ENCODE measurements at places on chromosomes 4 and X.

DNA sequence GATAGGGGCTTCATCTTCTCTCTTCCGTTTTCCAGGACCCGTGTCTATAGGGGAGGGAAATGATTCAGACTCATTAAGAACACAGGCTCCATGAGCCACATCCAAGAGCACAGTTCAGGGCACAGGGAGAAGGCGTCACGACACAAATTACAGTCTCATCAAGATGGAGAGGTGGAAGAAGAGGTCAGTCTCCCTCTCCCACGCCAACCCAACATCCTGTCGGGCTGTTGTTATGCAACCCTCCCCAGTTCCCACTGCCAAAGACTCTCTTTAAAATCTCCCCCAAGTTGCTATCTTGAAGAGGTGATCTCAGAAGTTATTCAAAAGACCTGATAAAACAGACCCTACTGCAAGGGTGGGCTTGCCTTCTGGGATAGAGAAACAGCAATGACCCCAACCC, 12.6 kb downstream of the ZMYM3 start:
- H3K4me3 ChIP-seq: no peak overlapping the region
- DNase-seq: no peak

DNA sequence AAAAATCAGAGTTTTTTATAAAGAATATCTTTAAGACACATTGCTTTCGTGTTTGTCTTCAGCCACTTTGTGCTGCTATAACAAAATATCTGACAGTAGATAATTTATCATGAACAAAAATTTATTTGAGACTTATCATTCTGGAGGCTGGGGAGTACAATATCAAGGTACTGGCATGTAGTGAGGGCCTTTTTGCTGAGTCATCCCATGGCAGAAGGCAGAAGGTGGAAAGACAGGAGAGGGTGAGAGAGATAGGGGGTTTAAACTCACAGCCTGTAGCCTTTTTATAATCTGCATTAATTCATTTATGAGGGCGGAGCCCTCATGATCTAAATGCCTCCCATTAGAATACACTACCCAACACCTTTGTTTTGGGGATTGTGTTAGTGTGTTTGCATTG, 431.2 kb upstream of the FAM47C start:
- no peak overlapping the region for H3K27ac ChIP-seq
- no peaks in the 10 kb centered on the region for H3K4me1 ChIP-seq
- H3K27me3 ChIP-seq: no peaks in the 10 kb centered on the region
- no peak overlapping the region for H3K4me3 ChIP-seq

DNA sequence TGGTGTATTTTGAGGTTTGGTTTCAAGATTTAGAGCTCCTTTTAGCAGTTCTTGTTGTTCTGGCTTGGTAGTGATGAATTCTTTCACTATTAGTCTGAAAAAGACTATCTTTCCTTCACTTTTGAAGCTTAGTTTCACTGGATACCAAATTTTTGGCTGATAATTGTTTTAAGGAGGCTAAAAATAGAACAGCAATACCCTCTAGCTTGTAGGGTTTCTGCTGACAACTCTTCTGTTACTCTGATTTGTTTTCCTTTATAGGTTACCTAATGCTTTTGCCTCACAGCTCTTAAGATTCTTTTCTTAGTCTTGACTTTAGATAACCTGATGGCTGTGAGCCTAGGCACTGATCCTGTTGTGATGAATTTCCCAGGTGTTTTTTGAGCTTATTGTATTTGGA, 33.6 kb upstream of the HEPH start:
- H3K36me3 ChIP-seq: no peaks in the 10 kb centered on the region
- H3K27ac ChIP-seq: no peak overlapping the region
- H3K27me3 ChIP-seq: no peaks in the 10 kb centered on the region
- no peak for DNase-seq
- H3K4me1 ChIP-seq: no peaks in the 10 kb centered on the region

DNA sequence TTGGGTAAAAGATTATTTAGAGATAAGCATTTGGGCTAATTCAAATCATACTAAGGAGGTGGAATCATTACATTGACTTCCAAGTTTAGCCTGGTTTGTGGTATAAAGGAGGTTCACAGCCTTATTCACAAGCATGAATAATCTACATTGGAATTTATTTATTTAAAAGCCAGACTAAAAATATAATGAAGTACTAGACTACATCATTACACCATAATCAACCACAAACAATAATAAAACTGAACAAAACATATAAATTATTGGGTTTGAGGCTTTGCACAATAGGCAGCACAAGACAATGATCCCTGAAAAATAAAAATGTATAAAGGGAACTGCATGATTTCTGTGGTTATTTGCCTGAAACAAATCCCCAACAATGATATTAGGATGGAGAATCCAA, 314.0 kb downstream of the GBA3 start:
- DNase-seq: no peak
- no peak overlapping the region for H3K27ac ChIP-seq
- H3K36me3 ChIP-seq: no peaks in the 10 kb centered on the region
- no peaks in the 10 kb centered on the region for H3K4me1 ChIP-seq

- DNase-seq: no peak
- H3K4me1 ChIP-seq: no peaks in the 10 kb centered on the region
- H3K4me3 ChIP-seq: no peak overlapping the region
- no peaks in the 10 kb centered on the region for H3K27me3 ChIP-seq
- H3K27ac ChIP-seq: no peak overlapping the region
Measured at GRCh38 chr4:137343221-137343620, 189.1 kb downstream of the PCDH18 start.

DNA sequence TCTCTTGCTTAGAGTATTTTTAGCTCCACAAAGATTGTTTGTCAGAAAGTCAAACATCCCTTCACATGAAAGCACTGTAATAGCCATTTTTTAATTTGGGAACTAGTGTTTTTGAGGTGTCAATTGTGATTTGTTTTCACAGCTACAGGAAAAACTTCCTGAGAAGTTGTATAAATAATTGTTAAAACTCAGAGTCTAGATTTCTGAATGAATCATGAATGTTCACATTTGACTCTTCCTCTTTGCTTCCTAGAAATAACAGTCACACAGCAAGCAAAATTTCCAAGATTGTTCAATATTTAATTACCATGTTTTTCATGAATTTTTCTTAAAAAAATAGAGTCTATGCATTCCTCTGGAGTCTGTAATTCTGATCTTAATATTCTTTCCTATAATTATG, 156.9 kb upstream of the SLC7A11 start:
- H3K4me3 ChIP-seq: no peak overlapping the region
- H3K4me1 ChIP-seq: no peaks in the 10 kb centered on the region
- DNase-seq: no peak
- H3K36me3 ChIP-seq: no peaks in the 10 kb centered on the region
- no peaks in the 10 kb centered on the region for H3K27me3 ChIP-seq

DNA sequence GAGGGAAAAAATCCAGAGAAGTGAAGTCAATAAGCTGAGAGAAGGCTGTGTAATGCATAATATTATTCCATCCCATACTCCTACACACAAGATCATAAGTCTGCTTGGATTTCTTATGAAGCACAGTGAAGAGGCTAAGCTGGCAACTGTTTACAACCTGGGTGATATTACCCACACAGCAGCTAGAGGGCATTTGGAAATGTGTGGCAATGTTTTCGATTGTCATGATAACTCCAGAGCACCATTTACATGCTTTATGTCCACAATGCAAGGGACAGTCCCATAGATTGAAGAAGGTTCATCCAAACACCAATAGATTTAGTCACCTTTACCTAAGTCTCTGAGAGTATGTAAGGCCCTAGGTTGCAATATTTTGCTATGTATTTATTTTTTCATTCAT, 412.2 kb downstream of the PPP3CA start:
- no peak overlapping the region for H3K4me3 ChIP-seq
- no peak overlapping the region for H3K27ac ChIP-seq
- H3K27me3 ChIP-seq: no peaks in the 10 kb centered on the region
- no peaks in the 10 kb centered on the region for H3K36me3 ChIP-seq
- no peak for DNase-seq
- H3K4me1 ChIP-seq: no peaks in the 10 kb centered on the region

- no peak overlapping the region for H3K4me3 ChIP-seq
- no peak overlapping the region for H3K27ac ChIP-seq
- H3K36me3 ChIP-seq: no peaks in the 10 kb centered on the region
- H3K27me3 ChIP-seq: no peaks in the 10 kb centered on the region
- DNase-seq: no peak
Measured at GRCh38 chrX:22315151-22315550, 42.4 kb downstream of the CBLL2 start.

DNA sequence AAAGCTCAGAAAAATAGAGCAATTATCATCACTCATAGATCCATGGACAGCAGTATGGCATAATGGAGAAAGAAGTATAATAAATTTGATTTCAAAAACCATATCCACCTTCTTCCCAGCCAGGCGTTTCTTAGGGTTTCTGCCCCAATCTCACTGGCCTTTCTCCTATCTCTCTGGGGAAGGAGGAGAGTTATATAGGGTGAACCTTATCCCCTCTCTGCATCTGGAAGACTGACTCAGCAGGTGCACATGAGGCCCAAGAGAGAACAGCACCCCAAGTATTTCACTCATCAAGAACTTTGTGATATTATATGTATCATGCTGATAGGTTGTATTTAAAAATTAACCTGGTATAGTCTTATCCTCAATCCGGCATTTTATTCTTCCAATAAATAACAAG, 318.8 kb upstream of the RASGEF1B start:
- no peak for DNase-seq
- no peaks in the 10 kb centered on the region for H3K27me3 ChIP-seq
- no peak overlapping the region for H3K4me3 ChIP-seq
- H3K4me1 ChIP-seq: peaks cover 6% of the 10 kb centered on the region
- H3K27ac ChIP-seq: no peak overlapping the region
- no peaks in the 10 kb centered on the region for H3K36me3 ChIP-seq

GRCh38 chr4:101068115-101068514, 279.2 kb downstream of the PPP3CA start:
- no peaks in the 10 kb centered on the region for H3K27me3 ChIP-seq
- no peak overlapping the region for H3K27ac ChIP-seq
- no peaks in the 10 kb centered on the region for H3K36me3 ChIP-seq
- no peak overlapping the region for H3K4me3 ChIP-seq
- DNase-seq: no peak

DNA sequence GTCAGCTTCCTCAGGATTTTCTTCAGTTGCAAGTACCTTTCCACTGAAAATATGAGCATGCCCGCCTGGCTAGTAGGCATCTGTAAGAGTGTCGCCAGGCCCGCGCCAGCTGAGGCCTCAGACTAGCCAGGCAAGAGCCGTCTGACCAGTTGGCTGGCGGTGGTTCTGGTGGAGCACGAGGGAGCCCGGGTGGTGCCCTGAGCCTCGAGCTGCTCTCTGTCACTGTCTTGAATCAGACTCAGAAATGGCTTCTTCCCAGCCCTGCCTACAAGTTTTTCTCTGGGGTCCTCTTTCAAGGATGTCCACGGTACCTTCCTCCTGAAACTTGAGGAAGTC, 11.9 kb downstream of the GRPEL1 start:
- H3K4me3 ChIP-seq: no peak overlapping the region
- no peak for DNase-seq
- peaks cover 7% of the 10 kb centered on the region for H3K4me1 ChIP-seq
- no peak overlapping the region for H3K27ac ChIP-seq
- no peaks in the 10 kb centered on the region for H3K27me3 ChIP-seq

DNA sequence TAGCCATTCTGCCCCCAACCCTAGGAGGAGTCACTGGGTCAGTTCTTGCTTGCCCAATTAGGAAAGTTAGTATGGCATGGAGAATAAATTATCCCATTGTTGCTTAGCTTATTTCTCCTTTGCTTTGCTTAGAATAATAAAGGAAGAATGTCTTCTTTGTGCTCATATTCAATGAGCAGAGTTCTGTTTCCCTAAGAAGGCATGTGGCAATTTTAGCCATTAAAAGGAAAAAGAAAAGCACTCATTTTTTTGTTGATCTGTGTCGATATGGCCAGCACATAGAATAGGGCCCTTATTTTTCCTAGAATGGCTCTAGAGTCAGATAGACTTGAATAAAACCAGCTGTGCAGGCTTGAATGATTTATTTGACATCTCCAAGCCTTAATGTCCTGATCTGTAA, 166.4 kb upstream of the PPARGC1A start:
- no peak overlapping the region for H3K27ac ChIP-seq
- no peaks in the 10 kb centered on the region for H3K27me3 ChIP-seq
- H3K36me3 ChIP-seq: no peaks in the 10 kb centered on the region
- H3K4me3 ChIP-seq: no peak overlapping the region
- no peaks in the 10 kb centered on the region for H3K4me1 ChIP-seq

DNA sequence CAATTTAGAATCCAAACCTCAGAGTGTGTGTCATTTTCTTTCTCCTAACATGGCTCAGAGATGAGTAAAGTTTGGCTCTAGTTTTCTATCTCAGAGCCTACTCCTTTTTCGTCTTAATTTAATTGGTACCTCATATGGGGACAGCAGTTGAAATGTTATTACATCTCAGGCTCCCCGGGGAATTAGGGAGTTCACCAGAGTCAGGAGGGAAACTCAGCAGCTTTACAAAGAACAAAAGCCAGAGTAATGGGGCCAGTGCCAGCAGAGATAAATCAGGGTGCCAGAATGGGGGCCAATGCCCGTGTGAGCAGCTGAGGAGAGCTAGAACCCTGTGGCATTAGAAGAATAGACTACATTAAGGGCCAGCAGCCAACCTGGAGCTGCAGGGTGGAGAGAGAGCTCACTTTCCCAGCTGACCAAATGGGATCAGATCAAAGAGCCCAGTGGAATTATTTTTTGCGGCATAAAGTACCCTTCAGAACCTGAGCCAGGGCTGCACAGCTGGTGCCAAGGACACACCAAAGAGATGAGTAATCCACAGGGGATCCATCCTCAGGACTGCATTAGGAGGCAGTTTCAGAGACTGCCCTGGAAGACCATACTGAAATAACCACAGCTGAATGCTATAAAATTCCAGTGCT, 207.1 kb upstream of the DKK2 start:
- H3K4me3 ChIP-seq: no peak overlapping the region
- H3K36me3 ChIP-seq: no peaks in the 10 kb centered on the region
- no peaks in the 10 kb centered on the region for H3K4me1 ChIP-seq
- no peak overlapping the region for H3K27ac ChIP-seq

GRCh38 chr4:86603311-86603885, 9.3 kb downstream of the PTPN13 start:
- no peak overlapping the region for H3K4me3 ChIP-seq
- H3K4me1 ChIP-seq: no peaks in the 10 kb centered on the region
- DNase-seq: no peak

GRCh38 chrX:138845786-138846185, 134.3 kb upstream of the FGF13 start:
- H3K4me1 ChIP-seq: no peaks in the 10 kb centered on the region
- H3K4me3 ChIP-seq: no peak overlapping the region
- no peak for DNase-seq
- H3K27ac ChIP-seq: no peak overlapping the region

- DNase-seq: no peak
- no peaks in the 10 kb centered on the region for H3K27me3 ChIP-seq
- H3K36me3 ChIP-seq: no peaks in the 10 kb centered on the region
- H3K4me3 ChIP-seq: no peak overlapping the region
- H3K27ac ChIP-seq: no peak overlapping the region
Measured at GRCh38 chrX:105464618-105465017, 244.1 kb upstream of the TEX13A start.
